ENCODE measurements at places on chromosomes 13 and 19. TPM values are rescaled to one million over a fixed set of nuclear protein-coding genes. Genes with fewer than 3 reads are reported as not detected.

The CGB3 gene
- total RNA-seq, result not detected

The CYP4F8 gene
- not detected for total RNA-seq

The MAP4K1 gene
- total RNA-seq, result under 0.01 TPM

The PLEKHA4 gene
- total RNA-seq, result 21.3 TPM

The TSHZ3 gene
- total RNA-seq, result 9.6 TPM

The ELAVL1 gene
- total RNA-seq, result 22.4 TPM

The SHISA7 gene
- total RNA-seq, result not detected

The ATP4B gene
- total RNA-seq, result not detected

The OVOL3 gene
- total RNA-seq, result not detected

The TSSK6 gene
- total RNA-seq, result 2.7 TPM

The IGFL3 gene
- total RNA-seq, result not detected

The IGFL2 gene
- total RNA-seq, result not detected

Data from subcutaneous preadipocyte (primary cell).